ENCODE measurements at places on chromosomes 16 and 17. TPM values are rescaled to one million over a fixed set of nuclear protein-coding genes. Genes with fewer than 3 reads are reported as not detected.

Gene QPRT
- under 0.01 TPM for total RNA-seq

Gene SCN4A
- under 0.01 TPM for total RNA-seq

Gene SMARCE1
- total RNA-seq: 49.2 TPM

Gene APOH
- under 0.01 TPM for total RNA-seq

Gene SRL
- total RNA-seq: not detected

Gene TP53TG3D
- total RNA-seq: not detected

Gene COA3
- total RNA-seq: 59.8 TPM

Gene ZPBP2
- not detected for total RNA-seq

Gene LITAFD
- not detected for total RNA-seq

Gene RNF43
- 6.1 TPM for total RNA-seq

Gene MSLN
- total RNA-seq: 2.6 TPM

Gene SLC46A1
- 5.0 TPM for total RNA-seq

Gene NHLRC4
- under 0.01 TPM for total RNA-seq
